Activated CD4-positive, alpha-beta T cell treated with anti-CD3 and anti-CD28 coated beads for 36 hours (primary cell): ENCODE measurements at places on chromosomes 5 and 9.

DNA sequence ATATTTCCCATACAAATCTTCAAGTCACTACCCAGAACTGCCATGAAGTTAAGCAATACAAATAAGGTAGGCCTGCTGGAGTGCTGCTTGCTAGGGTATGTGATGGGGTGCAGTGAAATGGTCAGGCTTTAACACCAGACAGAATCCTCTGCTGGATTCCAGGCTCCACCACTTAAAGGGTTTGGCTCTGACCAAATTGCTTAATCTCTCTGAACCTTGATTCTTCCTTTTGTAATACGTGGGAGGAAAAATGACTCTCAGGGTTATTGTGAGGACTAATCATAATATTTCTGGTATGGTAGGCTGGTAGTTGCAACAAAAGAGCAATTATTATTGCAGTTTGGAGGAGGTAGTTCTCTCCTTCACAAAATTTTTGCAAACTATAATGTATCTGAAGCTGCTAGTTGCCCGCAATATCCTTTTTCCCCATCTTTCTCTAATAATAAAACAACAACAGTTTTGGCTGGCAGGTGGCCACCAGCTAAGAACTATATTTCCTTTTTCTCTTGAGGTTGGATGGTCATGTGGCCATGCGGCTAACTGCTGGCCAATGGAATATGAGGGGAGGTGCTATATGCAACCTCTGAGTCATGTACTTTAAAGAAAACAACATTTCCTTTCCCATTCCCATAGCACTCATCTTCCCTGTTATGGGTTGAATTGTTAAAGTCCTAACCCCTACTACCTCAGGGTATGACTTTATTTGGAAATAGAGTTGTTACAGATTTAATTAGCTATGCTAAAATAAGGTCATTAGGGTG is 44.1 kb downstream of the CCL28 start:
- no peak for DNase-seq

DNA sequence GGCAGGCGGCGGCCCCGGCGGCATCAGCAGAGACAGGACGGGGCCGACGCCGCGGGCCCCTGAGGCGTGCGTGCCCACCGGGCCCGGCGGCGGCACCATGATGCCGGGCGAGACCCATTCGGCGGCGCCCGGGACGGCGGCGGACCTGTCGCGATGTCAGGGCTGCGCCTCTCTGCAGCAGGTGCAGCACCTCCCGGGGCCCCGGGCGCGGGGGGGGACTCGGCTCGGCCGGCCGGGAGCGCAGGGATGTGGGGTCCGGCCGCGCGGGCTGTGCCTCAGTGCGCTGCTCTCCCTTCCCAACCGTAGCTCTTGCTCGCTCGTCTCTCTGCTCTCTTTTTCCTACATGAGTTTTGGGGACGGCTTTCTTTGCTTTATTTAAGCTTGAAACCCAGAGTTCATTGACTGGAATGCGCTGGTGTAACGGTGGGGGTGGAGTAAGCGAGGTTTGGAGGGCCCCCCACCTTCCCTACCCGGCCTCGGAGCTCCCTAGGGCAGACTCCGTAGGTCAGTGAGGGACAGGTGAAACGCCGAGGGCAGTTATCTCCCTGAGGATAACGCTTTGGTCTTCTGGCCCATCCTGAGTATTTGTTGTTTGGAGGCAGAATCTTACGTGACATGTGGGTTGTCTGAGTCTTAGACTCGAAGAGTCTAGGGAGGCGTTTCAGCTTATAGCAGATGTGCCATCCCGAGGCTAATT is 490 bp downstream of the ICE1 start:
- peak; percentile 10 for DNase-seq

- peak; percentile 61 for DNase-seq
These were observed 483 bp downstream of the G3BP1 start for GRCh38 chr5:151772029-151772845.

GRCh38 chr5:23396346-23396745 is 111.1 kb upstream of the PRDM9 start:
- no peak for DNase-seq

DNA sequence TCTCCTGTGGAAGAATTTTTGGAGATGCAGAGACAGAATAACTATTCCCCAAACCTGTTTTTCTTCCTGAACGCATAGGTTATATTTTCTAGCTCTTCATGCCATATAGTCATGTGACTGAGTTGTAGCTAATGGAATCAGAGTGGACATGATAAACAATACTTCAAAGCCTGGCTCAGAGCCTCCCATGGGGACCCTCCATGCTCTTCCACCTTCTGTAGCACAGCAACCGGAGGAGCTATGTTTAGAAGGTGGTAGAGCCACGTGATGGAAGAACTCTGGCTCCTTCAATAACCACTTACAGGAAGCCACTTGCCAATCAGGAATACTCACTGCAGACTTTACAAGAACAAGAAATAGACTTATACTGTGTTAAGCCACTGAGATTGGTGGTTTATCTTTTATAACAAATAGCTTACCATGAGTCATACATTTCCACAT is 39.2 kb downstream of the NADK2 start:
- DNase-seq, result no peak

GRCh38 chr9:13439685-13440476 is 160.4 kb upstream of the MPDZ start:
- no peak for DNase-seq

- DNase-seq, result no peak
These were observed 99.1 kb upstream of the RASGRF2 start for GRCh38 chr5:80860924-80861613.
